ENCODE measurements at places on chromosomes 6 and 20.

DNA sequence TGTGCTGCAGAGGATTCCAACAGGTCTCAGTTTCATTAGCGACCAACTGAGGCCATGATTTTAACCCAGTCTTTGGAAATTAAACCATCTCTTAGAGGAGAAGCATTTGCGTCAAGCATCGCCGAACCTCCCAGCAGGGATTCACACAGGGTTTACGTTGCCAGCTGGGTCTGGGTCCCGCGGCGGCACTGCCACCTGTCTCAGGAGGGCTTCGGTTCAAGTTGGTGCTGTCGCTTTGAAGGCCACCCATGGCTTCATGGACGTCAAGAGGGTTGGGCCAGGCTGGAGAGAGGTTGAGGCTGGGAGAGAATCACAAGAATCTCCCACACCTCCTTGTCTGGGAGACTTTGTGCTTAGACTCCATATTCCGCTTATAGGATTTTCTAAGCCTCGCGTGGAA is 43.0 kb upstream of the FRMD1 start:
- no peak for DNase-seq

DNA sequence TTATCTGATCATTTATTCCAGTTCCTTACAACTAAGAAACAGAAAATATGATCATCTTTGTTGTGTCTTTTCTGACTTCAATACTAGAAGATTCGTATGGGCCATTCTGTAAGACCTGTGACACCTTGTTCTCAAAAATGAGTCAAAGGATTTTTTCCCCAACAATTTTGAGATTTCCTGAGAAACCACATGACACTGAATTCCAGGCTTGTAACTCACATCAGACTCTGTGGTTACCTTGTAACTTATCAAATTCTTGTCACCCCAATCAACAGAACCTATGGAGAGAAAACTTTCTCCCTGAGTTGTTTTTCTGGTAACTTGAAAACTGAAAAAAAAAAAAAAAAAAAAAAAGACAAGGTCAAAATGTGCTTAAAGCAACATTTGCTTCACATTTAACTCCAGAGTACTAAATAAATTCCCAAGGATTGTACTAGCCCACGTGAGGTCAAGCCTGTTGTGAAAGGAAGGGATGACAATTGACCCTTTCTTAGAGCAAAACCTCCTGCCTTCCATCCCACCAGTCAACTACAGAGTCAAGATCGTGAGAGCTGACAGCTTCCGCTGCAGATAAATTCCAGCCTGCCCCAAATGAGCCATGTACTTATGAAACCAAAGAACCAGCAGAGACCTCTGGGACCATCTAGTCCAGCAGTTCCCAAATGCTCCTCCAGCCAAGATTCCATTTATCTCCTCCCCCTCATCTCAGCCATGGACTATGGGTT is 140.3 kb downstream of the TBX18 start:
- DNase-seq: no peak

DNA sequence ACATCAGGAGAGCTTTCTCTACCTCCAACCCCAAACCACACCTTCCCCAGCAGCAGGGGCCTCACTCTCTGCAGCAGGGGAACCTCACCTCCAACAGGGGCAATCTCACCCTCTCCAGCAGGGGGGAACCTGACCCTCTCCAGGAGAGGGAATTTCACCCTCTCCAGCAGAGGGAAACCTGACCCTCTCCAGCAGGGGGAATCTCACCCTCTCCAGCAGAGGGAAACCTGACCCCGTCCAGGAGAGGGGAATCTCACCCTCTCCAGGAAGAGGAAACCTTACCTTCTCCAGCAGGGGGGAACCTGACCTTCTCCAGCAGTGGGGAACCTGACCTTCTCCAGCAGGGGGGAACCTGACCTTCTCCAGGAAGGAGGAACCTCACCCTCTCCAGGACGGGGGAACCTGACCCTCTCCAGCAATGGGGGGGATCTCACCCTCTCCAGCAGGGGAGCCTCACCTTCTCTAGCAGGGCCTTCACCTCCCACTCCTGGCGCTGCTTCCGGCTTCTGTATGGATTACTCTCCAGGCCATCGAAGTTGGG is 3.1 kb downstream of the B3GALT4 start:
- DNase-seq: no peak

DNA sequence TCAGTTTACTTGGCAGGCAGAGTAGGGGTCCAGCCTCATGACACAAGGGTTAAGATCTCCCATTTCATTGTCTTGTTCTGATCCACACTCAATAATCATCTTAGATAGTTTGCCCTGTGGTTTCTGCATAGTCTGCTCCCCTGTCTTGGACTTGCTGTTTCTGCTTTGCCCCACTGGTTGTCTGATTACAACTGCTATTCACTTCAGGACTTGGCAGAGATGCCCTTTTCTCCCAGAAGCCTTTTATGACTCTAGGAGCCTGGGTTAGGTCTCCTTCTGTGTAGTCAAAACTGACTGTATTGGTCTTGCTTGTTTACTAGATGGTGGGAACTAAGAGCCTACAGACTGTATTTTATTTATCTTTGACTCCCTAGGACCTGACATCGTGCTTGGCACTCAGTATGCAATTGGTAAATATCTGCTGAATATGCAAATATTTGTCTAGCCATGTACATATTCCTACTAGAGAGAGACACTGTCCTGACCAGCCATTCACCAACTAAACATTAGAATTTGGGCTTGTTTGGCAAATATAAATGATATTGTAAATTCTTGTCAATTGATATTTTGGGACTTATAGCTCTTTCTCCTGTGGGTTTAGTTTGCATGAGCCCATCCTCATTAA is 165.9 kb upstream of the KCNK16 start:
- DNase-seq: no peak

GRCh38 chr20:15711177-15711576 is 862.1 kb downstream of the KIF16B start:
- no peak for DNase-seq

GRCh38 chr20:34904202-34904621 is 27.8 kb downstream of the ACSS2 start:
- no peak for DNase-seq

GRCh38 chr6:109309917-109310316 is 72.3 kb downstream of the CD164 start:
- DNase-seq: no peak

DNA sequence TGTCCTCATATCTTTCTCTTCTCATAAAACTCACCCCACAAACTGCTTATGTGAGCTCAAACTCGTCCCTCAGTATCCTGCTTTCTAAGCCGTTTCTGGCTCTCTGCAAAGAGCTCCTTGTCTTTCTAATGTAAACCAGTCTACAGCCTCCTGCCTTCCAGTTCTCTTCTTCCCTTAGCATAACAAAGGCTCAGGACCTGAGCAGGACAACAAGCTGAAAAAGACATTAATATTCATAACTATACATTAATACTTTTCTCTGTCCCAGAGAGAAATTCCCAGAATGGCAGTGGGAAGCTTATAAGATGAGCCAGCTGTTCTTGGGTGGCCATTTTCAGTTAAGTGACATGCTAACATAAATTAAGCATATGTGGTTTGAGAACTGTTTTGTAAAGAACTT is 207.0 kb upstream of the TCF21 start:
- DNase-seq: no peak

DNA sequence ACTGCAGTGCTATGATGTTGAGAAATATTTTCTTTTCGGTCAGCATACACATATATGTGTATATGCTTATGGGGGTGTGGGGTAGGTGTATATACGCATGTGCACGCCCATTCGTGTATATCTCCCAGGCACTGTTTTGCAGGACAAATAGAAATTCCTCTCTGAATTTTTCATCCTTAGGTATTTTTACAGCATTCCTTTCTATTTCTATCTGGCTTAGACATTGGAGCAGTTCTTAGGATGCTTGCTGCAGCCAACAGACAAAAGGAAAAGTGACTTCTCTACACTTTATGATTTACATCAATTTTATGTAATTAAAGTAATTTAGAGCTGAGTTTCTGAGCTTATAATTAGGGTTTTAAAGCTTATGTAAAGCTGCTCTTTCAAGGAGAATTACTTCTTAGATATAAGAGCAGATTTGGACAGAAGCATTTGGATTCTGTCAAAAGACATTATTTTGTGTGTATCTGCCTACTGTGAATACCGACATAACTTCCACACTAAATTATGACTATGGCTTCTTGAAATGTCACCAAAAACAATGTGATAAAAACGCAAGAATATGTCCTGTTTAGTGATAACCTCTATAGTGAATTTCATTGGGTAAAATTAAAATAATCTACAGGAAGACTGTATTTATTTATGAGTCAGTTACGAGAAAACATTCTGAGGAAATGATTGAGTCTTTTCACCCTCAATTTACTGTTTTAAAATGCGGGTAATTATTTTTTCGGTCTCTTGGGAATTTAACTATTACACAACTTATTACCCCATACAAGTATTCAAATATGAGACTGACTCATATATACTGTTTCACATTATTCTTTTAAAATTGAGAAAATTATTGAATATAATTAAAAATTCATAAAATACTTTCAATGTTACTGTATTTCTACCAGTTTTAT is 21.3 kb upstream of the CEP43 start:
- no peak for DNase-seq

DNA sequence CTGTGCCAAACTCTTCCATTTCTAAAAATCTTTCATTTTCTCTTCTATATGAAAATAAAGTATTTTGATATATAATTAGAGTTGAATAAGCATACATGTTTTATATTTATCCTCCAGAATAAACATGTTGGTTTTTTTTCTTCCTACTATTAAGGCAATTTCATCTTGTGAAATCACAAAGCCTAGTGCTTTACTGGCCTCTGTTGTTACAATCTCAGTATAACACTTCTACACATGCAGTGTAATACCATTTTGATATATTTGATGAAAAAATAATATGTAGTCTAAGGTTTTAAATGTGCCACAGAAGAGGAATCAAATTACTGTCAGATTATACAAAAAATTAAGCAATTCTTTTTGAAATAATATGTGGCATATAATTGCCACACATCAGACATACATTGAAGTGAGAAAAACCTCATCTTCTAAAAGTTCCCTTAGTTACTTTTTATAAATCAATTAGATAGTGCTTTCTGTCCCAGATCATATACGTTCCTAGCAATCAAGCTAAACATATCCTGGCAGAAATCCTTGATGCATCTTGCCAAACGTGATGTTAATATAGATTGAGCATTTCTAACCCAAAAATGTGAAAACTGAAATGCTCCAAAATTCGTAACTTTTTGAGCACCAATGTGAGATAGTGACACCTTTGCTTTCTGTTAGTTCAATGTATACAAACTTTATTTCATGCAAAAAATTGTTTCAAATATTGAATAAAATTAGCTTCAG is 225.1 kb upstream of the MANEA start:
- DNase-seq: no peak

GRCh38 chr6:35730745-35731413 is 6.0 kb upstream of the ARMC12 start:
- DNase-seq: no peak

GRCh38 chr20:15708984-15709598 is 864.2 kb downstream of the KIF16B start:
- DNase-seq: peak; percentile 2

- DNase-seq: no peak
These were observed 16.5 kb upstream of the HLA-A start for GRCh38 chr6:29925727-29926412.

GRCh38 chr20:53943522-53944291 is 126.7 kb downstream of the BCAS1 start:
- no peak for DNase-seq

DNA sequence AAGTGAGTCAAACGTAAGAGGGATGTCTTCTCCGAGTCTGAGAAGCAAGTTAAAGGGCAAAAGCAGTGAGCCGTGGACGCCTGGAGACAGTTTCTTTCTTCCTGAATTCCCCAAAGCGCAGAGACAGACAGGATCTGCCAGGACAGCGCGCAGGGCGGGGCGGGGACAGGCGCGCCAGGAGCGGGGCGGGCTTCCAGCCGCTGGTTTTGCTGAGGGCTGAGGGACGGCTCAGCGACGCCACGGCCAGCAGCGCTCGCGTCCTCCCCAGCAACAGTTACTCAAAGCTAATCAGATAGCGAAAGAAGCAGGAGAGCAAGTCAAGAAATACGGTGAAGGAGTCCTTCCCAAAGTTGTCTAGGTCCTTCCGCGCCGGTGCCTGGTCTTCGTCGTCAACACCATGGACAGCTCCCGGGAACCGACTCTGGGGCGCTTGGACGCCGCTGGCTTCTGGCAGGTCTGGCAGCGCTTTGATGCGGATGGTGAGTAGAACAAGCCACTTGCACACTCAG is at the start of gene SCGN:
TSS of gene SCGN (plus strand) at position 209 of the 509 bp plus-strand sequence. CDS start at position 398, 189 bp downstream.
- peak; percentile 11 for DNase-seq

GRCh38 chr20:45432294-45432693 is 16.4 kb downstream of the PIGT start:
- DNase-seq: no peak

- no peak for DNase-seq
These were observed 192.2 kb downstream of the FARS2 start for GRCh38 chr6:5453546-5453945.

- no peak for DNase-seq
These were observed 3.2 kb downstream of the HRH3 start for GRCh38 chr20:62216636-62217566.

DNA sequence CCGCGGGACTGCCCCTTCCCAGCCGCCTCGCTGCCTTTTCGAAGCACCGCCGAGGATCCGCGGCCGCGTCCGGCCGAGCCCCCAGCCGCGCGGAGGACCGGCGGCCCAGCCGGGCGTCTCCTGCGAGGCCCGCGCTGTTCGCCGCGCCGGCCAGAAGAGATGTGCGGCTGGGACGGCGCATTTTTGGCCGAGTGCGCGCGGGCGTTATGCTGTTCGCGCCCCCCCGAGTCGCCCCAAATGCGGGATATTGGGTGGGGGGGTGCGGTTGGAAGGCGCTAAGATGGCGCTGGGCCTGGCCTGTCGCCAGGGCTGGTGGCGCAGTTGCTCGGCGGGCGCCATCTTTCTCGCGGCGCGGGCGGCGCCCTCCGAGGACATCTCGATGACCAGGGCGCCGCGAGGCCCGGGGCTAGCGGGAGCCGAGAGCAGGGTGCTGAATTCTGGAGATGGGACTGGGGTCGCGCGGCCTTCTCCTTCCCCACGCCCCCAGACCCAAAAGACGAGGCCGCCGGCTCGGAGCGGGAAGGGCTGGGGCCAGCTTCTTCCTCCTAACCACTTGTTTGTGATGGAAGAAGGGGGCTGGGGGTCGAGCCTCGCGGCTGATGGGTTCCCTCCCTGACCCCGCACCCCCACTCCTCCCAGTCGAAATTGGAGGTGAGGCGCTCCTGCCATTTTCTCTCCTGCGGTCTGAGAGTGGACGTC is 1.5 kb downstream of the BICRAL start:
- peak; percentile 54 for DNase-seq

DNA sequence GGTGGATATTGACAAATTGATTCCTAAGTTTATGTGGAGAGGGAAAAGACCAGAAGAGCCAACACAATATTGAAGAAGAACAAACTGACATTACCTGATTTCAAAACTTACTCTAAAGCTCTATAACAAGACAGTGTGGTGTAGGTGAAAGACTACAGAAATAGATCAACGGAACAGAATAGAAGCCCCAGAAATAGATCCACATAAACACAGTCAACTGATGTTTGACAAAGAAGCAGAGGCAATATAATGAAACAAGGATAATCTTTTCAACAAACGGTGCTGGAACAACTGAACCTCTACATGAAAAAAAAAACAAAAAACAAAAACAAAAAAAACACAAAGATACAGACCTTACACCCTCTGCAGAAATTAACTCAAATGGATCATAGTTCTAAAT is 50.2 kb downstream of the MAP3K5 start:
- DNase-seq: no peak
